ENCODE measurements at places on chromosomes 3 and 15.

- DNase-seq: no peak
Observed at GRCh38 chr3:88090681-88091080, 31.6 kb downstream of the ZNF654 start.

GRCh38 chr15:65416845-65417416 lies 5.8 kb downstream of the IGDCC4 start:
- DNase-seq: no peak

GRCh38 chr15:62272290-62272689 lies 107.2 kb upstream of the C2CD4B start:
- no peak for DNase-seq

DNA sequence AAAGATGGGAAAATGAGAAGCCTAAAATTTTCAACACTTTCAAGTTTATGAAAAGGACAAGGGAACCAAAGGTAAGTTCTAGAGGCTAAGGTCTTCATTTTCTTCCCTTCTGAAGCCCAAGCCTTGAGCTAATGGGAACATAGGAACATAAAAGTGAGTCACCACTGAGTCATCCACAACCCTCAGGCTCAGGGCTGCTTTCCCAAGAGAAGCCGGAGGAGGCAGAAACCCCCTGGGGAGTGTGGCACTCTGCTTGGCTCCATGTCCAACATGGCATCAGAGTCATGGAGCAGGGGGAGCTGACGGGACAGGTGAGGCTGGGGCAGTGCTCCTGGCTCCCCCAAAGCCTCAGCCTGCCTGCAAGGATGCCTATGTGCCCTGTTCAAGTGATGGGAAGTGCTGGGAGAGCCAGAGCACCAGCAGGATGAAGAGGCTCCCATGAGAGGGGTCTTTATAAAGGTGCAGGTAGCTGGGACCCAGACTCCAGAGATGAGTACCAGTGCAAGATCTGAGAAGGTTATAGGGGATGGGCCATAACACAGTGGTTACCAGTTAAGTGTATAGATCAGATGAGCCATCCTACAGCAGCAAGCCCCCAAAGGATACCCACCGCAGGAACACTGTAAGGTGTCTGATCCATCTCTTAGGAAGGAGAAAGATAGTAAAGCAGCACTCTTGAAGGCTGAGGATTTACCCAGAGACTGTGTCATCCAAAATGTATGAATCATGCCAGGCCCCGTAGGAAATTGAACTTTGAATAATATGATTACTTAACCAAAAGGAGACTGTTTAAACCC lies 31.8 kb upstream of the RYR3 start:
- no peak for DNase-seq

GRCh38 chr3:155441506-155441905 lies 148.0 kb upstream of the STRIT1 start:
- no peak for DNase-seq

All from CD4-positive, CD25-positive, alpha-beta regulatory T cell (primary cell).